Suppressor macrophage (primary cell): ENCODE measurements at places on chromosomes 3 and 15.
A peak's percentile ranks its signal among the peaks of the same experiment; 100 is the strongest.

DNA sequence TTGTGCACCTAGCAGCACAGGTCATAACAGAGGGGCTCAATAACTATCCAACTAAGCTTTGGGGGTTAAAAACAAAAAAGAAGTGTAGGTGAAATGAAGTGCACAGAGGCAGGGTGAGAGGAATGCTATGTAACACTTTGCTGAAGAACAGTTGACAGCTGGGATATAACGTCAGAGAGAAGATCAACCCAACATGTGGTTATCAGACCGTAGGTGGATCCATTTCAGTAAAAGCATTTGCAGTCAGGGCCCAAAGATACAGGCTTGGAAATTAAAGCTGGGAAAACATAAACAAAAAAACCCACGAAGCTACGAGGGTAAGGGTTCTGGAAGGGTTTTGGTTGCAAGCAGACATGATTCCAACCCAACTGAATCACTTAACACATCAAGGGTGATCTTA, 377.5 kb upstream of the NR2F2 start:
- no peak for DNase-seq

GRCh38 chr3:160885791-160886286, 129.8 kb downstream of the PPM1L start:
- no peak for DNase-seq

DNA sequence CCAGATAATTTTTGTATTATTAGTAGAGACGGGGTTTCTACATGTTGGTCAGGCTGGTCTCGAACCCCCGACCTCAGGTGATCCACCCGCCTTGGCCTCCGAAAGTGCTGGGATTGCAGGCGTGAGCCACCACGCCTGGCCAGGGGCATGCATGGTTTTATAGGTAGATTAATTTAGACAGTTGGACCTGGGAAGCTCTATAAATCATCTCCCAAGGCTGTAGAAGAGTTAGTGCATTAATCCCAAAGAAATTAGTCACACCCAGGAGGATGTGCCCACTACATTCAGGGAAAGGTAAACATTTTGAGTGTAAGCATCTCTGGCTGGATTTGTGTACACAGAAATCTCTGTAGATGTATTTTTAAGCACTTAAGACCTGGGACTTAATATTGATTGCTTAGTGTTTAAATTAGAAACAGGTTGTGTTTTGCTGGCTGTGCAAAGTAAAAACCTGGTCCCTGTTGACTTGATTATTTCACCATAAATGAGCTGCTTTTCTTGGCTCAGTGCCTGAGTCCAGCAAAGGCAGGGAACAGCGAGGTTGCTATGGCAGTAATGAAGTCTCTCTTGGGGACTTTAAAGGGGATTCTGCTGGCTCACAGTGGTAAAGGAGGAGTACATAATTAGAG, 19.2 kb downstream of the EXOSC7 start:
- DNase-seq, result no peak

DNA sequence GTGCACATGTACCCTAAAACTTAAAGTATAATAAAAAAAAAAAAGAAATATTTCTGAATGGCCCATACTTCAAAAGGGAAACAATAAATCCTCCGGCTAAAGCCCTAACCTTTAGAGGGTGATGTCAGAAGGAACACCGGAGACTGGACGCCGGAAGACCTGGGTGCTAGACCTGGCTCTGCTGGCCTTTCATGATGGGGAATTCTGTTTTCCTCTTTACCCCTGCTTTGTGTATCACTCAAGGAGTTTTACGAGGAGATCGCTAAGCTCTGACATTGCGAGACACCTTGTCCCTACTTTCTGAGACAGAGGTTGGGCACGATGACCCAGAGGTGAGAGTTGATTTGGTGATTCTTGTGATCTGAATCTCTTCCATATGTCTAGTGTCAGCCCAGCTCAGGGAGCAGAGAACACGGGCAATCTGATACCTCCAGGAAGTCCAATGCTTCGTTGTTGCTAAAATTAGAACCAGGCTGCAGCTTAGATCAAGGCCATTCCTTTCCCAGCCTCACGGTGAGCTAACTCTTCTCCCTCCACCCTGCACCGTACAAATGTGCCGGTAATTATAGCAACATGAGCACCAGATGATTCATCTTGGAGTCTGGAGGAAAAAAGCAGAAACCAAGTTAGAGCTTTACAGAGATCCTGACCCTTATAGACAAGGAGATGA, 42.0 kb upstream of the CFAP161 start:
- DNase-seq, result peak; percentile 66

GRCh38 chr3:106566277-106566676, 697.5 kb upstream of the CBLB start:
- DNase-seq, result no peak

GRCh38 chr3:89947337-89947954, 840.0 kb downstream of the EPHA3 start:
- no peak for DNase-seq

DNA sequence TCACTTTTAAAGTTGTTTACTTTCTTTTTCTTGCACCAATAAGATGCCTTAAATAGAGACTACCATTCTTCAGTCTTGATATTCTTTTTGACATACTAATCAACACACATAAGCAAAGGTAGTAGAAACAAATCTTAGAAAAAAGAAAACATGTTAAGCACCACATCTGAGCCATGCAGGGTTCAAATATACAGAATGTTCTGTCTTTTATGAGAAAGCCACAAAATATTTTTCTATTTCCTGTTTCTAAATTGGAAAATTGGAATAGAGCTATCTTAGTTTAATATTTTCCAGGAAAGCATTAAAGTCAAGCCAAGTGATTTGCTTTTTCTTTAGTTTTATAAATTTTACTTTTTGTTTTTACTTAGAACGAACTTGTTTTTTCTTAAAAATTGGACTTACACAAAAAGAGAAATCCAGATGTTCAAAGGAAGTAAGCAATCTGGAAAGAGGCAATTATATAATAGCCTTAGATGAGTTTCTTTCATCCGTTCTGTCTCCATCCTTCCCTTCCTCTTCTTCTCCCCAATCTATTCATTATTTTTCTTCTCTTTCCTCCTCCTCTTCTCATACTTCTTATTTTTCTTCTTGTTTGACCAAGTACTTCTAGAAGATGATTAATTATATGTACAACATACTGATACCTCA, 731.7 kb downstream of the SQOR start:
- DNase-seq, result no peak

- no peak for DNase-seq
Observed at GRCh38 chr3:111589303-111590142, 5.6 kb downstream of the ZBED2 start.

- DNase-seq, result no peak
Observed at GRCh38 chr3:127796831-127797150, 25.5 kb downstream of the MGLL start.

- DNase-seq, result peak; percentile 95
Observed at GRCh38 chr3:194135806-194136518, at the start of gene HES1. Gene HES1, plus strand, starts transcription at chr3:194136148. Its CDS starts 233 bp downstream, at chr3:194136381.

DNA sequence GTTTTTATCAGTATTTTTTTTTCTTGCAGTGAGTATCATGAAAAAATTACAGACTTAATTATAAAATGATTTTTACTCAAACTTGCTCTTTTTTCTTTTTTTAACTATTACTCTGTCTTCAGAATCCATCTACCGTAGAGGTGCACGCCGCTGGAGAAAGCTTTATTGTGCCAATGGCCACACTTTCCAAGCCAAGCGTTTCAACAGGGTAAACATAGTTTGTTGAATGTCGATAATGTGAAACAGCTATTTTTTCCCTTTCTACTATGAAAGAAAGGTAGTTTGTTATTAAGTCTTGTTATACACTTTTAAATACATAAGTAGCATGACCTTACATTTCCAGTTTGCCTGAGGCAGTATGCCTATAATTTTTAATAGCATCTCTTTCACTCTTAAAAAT, 45.6 kb downstream of the PRKCI start:
- no peak for DNase-seq

- DNase-seq, result no peak
Observed at GRCh38 chr3:43353923-43354670, 67.8 kb downstream of the SNRK start.

- no peak for DNase-seq
Observed at GRCh38 chr15:89462198-89462912, 34.0 kb downstream of the RHCG start.

GRCh38 chr15:70133296-70133695, 35.6 kb upstream of the TLE3 start:
- no peak for DNase-seq

- DNase-seq, result no peak
Observed at GRCh38 chr3:126350502-126351085, 6.6 kb downstream of the KLF15 start.

GRCh38 chr15:91752081-91752785, 101.3 kb upstream of the SLCO3A1 start:
- DNase-seq, result no peak
